ENCODE measurements at places on chromosomes 12 and 14.

GRCh38 chr14:105854600-105855245 is 328.3 kb downstream of the TMEM121 start:
- DNase-seq, result no peak

GRCh38 chr12:55392032-55392795 is 8.1 kb upstream of the OR6C65 start:
- no peak for DNase-seq

DNA sequence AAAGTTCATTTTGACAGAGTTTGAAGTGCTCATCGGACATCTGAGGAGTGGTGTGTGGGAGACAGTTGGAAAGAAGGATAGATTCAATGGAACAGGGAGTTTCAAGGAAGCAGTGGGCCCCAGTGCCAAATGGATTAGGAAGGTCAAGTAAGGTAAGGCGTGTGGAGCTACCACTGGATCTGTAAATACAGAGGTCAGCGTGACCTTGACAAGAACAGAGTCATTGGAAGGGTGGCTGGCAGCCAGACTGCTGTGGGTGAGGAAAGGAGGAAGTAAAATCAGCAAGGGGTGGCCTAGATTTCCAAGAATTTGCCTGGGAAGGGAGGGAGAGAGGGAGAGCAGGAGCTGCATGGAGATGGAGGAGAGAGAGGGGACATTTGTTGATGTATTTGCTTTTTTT is 68.2 kb upstream of the IGF1 start:
- no peak for DNase-seq

- DNase-seq, result no peak
These were observed 724 bp downstream of the BLOC1S1 start for GRCh38 chr12:55716582-55716957.

- DNase-seq, result no peak
These were observed 89.8 kb upstream of the SFSWAP start for GRCh38 chr12:131620946-131621681.

GRCh38 chr12:116635487-116635886 is 76.3 kb downstream of the MAP1LC3B2 start:
- DNase-seq, result no peak

- DNase-seq, result no peak
These were observed 69.8 kb downstream of the MAP1LC3B2 start for GRCh38 chr12:116628989-116629388.

- no peak for DNase-seq
These were observed 63.9 kb upstream of the PTGR2 start for GRCh38 chr14:73787486-73788316.

GRCh38 chr12:119630223-119630780 is 36.7 kb downstream of the TMEM233 start:
- DNase-seq, result no peak

DNA sequence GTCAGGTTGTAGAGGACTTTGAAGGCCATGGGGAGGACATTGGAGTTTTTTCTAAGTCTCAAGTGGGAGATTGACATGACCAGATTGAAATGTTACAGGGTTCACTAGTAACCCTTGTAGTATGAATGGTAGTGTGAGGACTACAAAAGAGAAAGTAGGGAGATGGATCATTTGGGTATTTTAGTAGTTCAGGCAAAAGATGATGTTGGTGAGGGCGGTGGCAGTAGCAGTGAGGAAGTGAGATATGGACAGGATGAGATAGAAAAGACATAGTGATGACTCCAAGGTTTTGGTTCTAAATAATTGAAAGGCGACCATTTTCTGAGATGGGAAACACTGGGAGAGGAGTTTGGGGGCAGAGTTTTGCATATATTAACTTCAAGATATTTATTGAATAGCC is 94.2 kb upstream of the CNTN1 start:
- DNase-seq, result no peak

DNA sequence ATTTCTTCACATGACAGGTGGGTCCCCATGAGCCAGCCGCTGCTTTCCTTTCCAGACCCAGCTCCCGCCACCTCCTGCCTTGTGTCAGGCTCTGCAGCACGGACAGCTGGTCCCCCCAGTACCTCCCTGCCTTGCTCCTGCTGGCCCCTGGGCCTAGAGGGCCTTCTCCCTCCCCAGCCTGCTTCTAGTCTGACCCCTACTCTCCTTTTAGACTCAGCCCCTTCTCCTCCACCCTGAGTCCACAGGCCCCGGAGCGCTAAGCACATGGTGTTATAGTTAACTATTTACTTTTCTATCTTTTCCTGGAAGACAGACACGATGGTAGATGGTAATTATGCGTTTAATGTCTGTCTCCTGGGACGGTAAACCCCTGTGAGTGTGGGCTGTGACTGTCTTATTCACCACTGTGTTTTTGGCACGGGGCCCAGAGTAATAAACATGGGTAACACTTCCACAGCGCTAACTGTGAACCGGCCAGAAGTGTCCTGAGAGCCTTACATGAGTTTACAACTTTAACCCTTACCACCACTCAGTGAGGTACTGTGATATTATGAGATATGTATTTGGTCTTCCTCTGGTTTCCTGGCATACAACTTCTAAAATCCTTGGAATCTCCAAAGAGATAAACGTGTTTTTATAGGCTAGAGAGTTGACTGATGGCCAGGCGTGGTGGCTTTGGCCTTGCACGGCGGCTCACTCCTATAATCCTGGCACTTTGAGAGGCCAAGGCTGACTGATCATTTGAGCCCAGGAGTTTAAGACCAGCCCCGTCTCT is 41.2 kb downstream of the DGLUCY start:
- peak; percentile 10 for DNase-seq

DNA sequence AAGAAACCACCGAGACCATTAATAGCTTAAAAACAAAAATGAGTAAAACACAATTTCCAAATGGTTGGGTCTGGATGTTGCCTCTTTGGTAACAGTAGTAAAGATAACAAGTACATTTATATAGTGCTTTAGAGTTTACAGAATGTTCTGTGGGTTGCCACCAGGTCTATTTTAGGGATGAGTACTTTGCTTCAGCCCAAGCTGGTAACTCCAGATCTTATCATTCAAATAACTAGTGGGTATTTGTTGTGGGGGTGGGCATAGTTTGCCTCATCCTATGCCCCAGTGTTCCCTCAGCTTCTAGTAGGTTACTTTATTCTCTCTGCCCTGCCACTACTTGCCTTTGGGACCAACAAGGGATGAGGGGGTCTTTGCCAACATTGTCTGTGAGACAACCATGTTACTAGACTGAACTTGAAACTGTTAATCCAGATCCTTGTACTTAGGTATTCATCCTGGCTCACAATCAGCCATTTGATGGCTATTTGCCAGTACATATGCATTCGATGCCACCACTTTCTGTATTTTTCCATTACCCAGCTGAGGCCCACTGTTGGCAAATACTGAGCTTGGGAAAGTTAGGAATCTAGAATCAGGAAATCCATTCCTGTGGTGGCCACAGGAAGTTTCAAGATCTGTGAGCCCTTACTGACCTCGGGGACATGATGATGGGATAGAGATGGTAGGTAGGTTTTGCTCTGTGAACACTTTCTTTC is 17.6 kb upstream of the AKAP6 start:
- no peak for DNase-seq

GRCh38 chr14:39446131-39446744 is 14.0 kb upstream of the FBXO33 start:
- DNase-seq, result no peak

- DNase-seq, result no peak
These were observed 41.4 kb downstream of the TPCN1 start for GRCh38 chr12:113262710-113263109.

DNA sequence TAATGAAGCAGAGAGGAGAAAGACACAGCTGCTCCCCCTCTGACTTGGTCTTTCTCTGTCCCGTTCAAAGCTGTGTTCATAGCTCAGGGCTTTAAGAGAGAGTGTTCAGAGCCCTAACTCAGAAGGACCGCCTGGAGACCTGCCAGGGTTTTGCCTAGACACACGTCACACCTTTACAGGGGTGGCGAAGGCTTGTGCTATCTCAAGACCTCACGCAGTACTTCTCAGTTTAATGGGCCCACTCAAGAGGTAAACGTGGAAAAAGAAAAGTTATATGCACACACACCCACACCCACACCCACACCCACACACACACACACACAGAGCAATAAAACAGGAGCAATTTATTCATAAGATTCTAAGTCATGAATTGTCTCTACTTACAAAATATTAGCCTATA is 374.3 kb downstream of the C12orf75 start:
- no peak for DNase-seq

GRCh38 chr12:3630111-3630510 is 122.8 kb downstream of the CRACR2A start:
- DNase-seq, result no peak

DNA sequence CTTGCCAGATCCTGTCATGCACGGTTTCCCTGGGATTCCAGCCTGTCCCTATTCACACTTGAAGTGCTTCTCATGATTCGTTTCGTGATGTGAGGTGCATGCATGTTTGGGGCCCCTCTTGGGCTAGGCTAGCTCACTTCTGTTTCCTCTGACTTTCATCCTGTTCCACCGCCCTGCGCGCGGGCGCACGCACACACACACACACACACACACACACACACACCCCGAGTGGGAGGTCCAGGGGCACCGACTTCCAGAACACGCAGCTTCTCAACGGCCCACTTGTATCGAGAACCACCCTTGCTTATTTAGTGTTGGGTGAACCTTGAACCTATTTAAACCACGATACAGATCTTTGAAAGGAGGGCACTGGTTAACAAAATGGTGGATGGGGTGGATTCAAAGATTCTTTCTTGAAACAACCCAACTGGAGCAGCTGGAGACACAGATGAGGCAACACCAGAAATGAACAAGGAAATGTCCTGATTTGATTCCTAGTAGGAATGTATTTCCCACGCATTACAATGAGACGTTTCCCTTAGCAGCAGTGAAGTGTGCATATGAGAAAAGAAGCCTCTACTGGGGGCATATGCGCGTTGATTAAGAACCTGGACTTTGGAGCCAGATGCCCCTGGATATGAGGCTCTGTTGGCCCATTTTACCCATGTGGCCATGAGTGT is 16.3 kb downstream of the ELK3 start:
- no peak for DNase-seq

GRCh38 chr14:87306409-87307168 is 686.4 kb downstream of the GALC start:
- DNase-seq, result no peak

- no peak for DNase-seq
These were observed 122.4 kb downstream of the DACT1 start for GRCh38 chr14:58760121-58760520.

DNA sequence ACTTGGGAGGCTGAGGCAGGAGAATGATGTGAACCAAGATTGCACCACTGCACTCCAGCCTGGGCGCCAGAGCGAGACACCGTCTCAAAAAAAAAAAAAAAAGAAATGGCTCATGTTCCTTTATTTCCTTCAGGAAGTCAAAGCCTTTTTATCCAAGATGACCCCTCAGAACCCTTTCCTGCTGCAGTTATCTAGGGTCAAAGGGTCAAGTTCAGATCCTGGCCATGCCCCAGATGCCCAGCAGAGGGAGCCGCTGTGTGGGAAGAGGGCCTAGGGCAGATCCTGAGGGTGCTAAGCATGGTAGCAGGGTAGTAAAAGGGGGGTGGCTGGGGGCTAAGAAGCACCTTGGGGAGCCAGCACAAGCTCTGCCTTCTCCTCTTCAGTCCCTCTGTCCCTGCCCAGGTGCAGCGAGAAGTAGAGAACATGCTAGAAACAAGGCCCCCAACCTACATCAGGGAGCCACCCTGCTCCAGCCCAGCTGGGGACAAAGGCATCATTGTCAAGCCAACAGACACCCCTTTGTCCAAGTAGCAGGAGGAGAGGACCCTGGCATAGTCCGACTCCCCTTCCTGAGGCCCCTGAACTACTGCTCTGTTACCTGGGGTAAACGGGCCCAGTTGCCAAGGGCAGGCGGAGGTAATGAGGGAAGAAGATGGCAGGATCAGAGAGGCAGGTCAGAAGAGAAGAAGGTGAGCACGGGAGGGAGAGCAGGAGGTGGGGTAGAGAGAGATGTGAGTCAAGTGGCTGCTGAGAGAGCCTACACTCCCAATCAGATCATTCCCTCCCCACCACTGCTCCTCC is 6.5 kb downstream of the NFE2 start:
- DNase-seq, result no peak

- DNase-seq, result no peak
These were observed 11.3 kb downstream of the TMEM179 start for GRCh38 chr14:104593241-104593701.

DNA sequence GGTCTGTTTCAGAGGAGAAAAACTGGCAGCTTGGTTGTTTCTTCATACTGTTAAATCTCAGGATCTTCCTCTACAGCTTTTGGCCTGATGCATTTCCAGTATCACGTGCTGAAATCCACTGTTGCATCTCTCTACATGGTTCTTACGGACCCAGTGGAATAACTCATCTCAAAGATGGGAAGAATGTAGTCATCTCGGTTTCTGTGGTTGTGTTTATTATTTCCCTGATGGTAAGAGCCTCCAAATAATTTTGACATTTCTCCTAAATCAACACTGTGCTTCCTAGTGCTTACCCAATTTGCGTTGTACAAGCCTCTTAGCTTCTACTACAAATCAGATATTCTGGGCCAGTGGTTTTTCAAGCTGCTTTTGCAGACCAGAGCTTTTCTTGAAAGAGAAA is 812.8 kb downstream of the C12orf50 start:
- no peak for DNase-seq

DNA sequence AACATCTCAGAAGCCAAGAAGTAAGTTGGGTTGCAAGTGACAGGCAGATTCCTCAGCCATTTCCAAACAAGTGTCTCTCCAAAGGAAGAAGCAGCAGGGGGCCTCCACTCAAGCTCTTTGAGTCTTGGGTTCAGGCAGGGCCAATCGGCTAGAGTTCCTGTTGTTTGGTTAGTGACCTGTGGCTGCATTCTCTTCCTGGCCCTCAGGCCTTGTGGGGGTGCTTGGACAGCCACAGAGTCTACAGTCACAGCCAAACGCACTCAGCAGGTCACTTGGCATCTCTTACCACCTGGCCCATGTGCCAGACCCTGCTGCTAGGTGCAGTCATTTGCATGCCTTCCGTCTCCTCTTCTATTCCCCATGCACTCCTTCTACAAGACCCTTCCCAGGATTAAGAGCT is 353.9 kb downstream of the GRIN2B start:
- no peak for DNase-seq

DNA sequence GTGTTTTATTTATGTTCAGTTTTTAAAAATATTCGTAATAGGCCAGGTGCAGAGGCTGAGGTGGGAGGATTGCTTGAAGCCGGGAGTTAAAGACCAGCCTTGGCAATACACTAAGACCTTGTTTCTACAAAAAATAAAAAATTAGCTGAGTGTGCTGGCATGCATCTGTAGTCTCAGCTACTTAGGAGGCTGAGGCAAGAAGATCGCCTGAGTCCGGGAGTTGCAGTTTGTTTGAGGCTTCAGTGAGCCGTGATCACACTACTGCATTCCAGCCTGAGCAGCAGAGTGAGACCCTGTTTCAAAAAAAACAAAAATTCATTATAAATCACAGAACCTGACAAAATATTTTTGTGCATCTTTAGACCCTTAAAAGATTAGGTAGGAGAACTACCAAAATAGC is 240.1 kb upstream of the ARHGAP5 start:
- no peak for DNase-seq

- DNase-seq, result no peak
These were observed 20.2 kb upstream of the P2RX4 start for GRCh38 chr12:121189619-121190155.

- DNase-seq, result no peak
These were observed 51.9 kb downstream of the SYNE3 start for GRCh38 chr14:95464514-95464913.
